SK-N-SH (cell line): ENCODE measurements at places on chromosomes 13 and 19. TPM values are rescaled to one million over a fixed set of nuclear protein-coding genes. Genes with fewer than 3 reads are reported as not detected.

DNA sequence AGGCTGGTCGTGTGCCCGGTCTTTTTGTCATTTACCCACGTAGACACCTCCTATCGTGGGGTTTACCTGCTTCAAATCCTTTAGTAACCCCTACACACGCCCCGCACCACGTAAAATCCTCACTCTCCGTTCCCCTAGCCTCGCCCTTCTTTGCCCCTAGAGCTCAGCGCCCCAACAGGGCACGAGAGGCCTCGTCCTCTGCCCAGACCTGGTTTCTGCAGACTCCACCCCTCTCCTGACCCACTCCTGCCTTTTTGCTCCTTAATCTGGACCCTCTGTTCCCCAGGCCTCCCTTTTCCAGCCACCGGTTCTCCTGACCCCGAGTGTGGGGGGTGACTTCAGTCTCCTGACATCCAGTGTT is 412 bp downstream of the ZNF528 start:
- H3K27ac ChIP-seq, result peak overlapping the region; percentile 50; the same call in 1 of the 2 replicates
- H3K27me3 ChIP-seq, result no peaks in the 10 kb centered on the region
- peak overlapping the region; percentile 74 for H3K4me3 ChIP-seq
- peaks cover 20% of the 10 kb centered on the region for H3K36me3 ChIP-seq

GRCh38 chr13:48402325-48402932 is 10.5 kb downstream of the LPAR6 start:
- no peak for DNase-seq
- H3K4me3 ChIP-seq, result no peak overlapping the region
- H3K4me1 ChIP-seq, result no peaks in the 10 kb centered on the region; the same call in none of the 2 replicates
- H3K27ac ChIP-seq, result no peak overlapping the region
- H3K36me3 ChIP-seq, result peaks cover 14% of the 10 kb centered on the region

DNA sequence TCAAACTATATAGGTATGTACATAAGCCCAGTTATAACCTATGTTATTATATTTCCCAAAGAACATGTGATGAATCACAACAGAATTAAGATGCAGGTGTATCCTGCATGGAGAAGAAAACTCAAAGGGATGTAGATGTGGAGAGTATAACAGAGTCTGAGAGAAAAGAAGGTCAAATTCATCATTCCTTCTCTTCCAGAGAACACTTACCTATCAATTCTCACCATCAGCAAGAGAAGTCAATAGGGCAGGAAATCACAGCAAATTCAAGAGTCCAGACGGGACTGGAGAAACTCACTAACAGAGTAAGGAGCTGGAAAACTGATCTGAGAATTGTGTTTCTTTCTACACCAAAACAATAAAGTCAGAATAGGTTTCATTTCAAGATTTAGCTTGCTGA is 28.4 kb downstream of the DIAPH3 start:
- peaks cover 20% of the 10 kb centered on the region; the same call in 1 of the 2 replicates for H3K4me1 ChIP-seq
- DNase-seq, result no peak
- H3K36me3 ChIP-seq, result peaks cover 7% of the 10 kb centered on the region
- H3K27ac ChIP-seq, result no peak overlapping the region

The ODAD3 gene
- 3.2 and 4.2 TPM in 2 replicates for polyA plus RNA-seq

DNA sequence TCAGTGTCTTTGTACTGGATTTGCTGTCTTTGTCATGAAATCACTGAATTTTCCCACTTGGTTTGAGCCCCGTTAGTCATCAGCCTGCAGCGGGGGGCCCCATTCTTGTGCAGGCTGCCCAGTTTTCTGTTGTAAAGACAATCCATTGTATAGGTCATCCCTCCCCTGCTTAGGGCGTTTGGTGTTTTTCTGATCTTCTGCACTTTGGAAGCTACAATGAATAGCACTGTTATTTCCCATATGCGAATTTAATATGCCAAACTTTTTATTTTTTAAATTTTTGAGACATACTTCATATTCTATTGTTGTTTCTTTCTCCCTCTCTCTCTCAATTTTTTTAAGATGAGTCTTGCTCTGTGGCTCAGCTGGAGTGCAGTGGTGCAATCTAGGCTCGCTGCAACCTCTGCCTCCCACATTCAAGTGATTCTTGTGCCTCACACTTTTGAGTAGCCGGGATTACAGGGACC is 9.0 kb downstream of the SLC27A1 start:
- no peak overlapping the region for H3K4me3 ChIP-seq
- H3K27me3 ChIP-seq, result no peaks in the 10 kb centered on the region
- no peak overlapping the region for H3K27ac ChIP-seq
- H3K4me1 ChIP-seq, result no peaks in the 10 kb centered on the region; the same call in 1 of the 2 replicates

The DOCK9 gene
- polyA plus RNA-seq, result 16.6 and 17.9 TPM in 2 replicates

DNA sequence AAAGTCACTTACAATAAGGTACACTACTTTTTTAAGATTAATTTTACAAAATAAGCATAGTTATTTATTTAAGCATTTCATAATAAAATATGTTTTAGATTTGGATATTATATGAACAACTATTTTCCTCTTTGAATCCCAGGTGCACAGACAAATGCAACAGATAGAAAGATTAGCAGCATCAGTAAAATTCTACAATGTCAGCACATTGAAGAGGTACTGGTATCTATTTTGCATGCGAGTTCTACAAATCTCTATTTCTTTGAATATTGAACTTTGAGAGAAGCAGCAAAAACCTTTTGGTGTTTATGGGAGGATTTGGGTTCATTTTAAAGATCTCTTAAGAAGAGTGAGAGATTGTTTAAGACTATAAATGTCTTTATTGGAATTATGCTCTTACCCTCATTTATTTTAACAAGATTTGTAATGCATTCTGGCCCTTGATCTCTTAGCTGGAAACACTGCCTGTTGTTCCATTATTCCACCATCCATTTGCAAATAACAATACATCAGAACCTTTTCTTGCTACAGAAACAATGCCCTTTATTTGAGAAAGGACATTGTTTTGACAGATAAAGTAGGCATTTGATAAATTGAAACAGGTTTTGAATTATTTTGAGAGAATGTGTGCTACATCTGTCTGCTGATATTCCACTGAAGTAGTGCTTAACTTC is 558.8 kb upstream of the KLHL1 start:
- DNase-seq, result no peak
- no peaks in the 10 kb centered on the region for H3K27me3 ChIP-seq
- no peak overlapping the region for H3K27ac ChIP-seq
- H3K4me3 ChIP-seq, result no peak overlapping the region

GRCh38 chr13:53206455-53206854 is 177.8 kb downstream of the OLFM4 start:
- H3K27ac ChIP-seq, result no peak overlapping the region
- peak; percentile 31 for DNase-seq
- H3K4me3 ChIP-seq, result no peak overlapping the region
- H3K27me3 ChIP-seq, result no peaks in the 10 kb centered on the region
- no peaks in the 10 kb centered on the region for H3K36me3 ChIP-seq
- no peaks in the 10 kb centered on the region; the same call in none of the 2 replicates for H3K4me1 ChIP-seq

The ZNF541 gene
- polyA plus RNA-seq, result 0.08 TPM in 2 replicates

- H3K4me3 ChIP-seq, result peak overlapping the region; percentile 61
- H3K27me3 ChIP-seq, result no peaks in the 10 kb centered on the region
- no peaks in the 10 kb centered on the region for H3K36me3 ChIP-seq
- peak overlapping the region; percentile 82 for H3K27ac ChIP-seq
- peak; percentile 94 for DNase-seq
- peaks cover 9% of the 10 kb centered on the region for H3K4me1 ChIP-seq
Observed at GRCh38 chr19:13861714-13862531, 15.0 kb upstream of the NANOS3 start.

DNA sequence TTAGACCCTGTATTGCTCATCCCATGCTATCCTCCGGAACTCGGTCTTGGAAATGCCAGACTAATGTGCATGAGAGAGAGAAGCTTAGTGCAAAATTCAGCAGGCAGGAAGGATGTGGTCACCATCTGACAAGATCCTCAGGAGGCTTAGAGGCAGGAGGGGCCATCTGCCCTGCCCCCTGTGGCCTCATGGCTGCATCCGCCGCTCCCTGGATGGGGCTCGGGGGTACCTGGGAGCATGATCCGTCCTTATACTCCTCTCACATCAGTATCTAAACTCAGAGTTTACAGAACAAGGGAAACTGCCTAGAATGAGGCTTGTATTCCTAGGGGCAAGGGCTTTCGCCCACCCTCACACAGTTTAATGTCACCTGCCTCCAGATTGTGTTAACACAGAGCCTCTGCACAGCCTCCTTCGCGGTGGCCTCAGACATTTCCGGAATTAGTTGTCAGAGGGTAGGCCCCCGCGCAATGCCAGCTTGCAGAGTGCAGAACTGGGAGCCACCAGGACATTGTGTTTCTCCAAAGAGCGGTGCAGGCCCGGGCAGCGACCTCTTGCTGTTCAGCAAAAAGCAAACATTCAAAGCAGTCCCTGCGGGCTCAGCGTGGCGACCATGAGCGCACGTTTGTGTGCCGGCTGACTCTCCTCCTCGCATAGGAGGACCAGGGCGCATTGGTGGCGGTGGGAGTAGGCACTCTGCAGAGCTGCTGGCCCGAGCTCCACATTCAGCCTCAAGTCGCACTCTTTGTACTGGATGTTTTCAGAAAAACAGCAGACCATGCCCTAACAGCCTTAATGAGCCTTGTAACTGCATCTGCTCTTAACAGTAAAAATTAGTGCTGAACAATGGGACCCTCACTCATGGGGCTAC is 39.1 kb downstream of the GPR12 start:
- DNase-seq, result no peak
- H3K27me3 ChIP-seq, result no peaks in the 10 kb centered on the region; the same call in 1 of the 2 replicates
- no peak overlapping the region for H3K4me3 ChIP-seq
- H3K27ac ChIP-seq, result no peak overlapping the region
- H3K4me1 ChIP-seq, result no peaks in the 10 kb centered on the region; the same call in 1 of the 2 replicates

- no peaks in the 10 kb centered on the region for H3K27me3 ChIP-seq
- H3K4me1 ChIP-seq, result no peaks in the 10 kb centered on the region
- DNase-seq, result no peak
- H3K4me3 ChIP-seq, result no peak overlapping the region
- H3K36me3 ChIP-seq, result no peaks in the 10 kb centered on the region
Observed at GRCh38 chr13:111555268-111555808, 234.9 kb downstream of the TEX29 start.

DNA sequence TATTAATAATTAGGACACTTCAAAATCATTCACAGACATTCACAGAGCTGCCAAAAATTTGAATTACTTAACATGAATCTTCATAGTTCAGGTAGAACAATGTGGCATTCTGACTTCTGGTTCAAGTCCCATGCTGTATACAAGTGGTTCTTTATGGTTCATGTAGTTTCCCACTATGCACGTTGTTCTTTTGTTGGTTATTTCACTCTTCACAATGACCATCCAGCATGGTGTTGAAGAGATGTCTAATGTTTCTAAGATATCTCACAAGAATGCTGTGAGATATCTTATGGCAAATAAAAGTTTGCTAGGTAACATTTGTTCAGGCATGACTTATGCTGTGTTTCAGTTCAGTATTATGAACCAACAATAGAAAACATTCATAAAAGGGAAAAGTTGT is 88.2 kb upstream of the SLITRK6 start:
- no peaks in the 10 kb centered on the region for H3K27me3 ChIP-seq
- no peak for DNase-seq
- H3K36me3 ChIP-seq, result no peaks in the 10 kb centered on the region
- H3K4me3 ChIP-seq, result no peak overlapping the region
- no peaks in the 10 kb centered on the region for H3K4me1 ChIP-seq
- no peak overlapping the region for H3K27ac ChIP-seq

DNA sequence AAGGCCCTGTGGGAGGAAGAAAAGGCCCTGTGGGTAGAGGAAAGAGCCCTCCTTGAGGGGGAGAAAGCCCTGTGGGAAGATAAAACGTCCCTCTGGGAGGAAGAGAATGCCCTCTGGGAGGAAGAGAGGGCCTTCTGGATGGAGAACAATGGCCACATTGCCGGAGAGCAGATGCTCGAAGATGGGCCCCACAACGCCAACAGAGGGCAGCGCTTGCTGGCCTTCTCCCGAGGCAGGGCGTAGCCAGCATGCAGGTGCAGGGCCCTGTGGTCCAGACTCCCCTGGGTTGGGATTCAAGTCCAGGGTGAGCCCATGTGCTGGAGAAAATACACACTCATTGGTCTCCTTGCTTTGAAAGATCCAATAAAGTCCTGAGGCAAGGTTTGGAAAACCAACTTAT is 4.1 kb downstream of the CCDC70 start:
- H3K27ac ChIP-seq, result no peak overlapping the region
- no peak overlapping the region for H3K4me3 ChIP-seq
- H3K36me3 ChIP-seq, result no peaks in the 10 kb centered on the region
- no peak for DNase-seq
- no peaks in the 10 kb centered on the region for H3K4me1 ChIP-seq
- H3K27me3 ChIP-seq, result peaks cover 5% of the 10 kb centered on the region

The CEACAM16 gene
- not detected in 2 replicates for polyA plus RNA-seq

The INSR gene
- 1.9 and 3.6 TPM in 2 replicates for polyA plus RNA-seq

The SLC25A41 gene
- polyA plus RNA-seq, result 0.06 and 0.12 TPM in 2 replicates

- no peaks in the 10 kb centered on the region for H3K36me3 ChIP-seq
- H3K4me1 ChIP-seq, result peaks cover 18% of the 10 kb centered on the region
- H3K27me3 ChIP-seq, result no peaks in the 10 kb centered on the region
Observed at GRCh38 chr13:60226507-60226906, 62.8 kb upstream of the DIAPH3 start.

GRCh38 chr19:29631450-29631849 is 25.4 kb downstream of the POP4 start:
- no peak overlapping the region for H3K27ac ChIP-seq
- H3K4me1 ChIP-seq, result no peaks in the 10 kb centered on the region
- peak; percentile 2 for DNase-seq
- no peaks in the 10 kb centered on the region for H3K36me3 ChIP-seq

DNA sequence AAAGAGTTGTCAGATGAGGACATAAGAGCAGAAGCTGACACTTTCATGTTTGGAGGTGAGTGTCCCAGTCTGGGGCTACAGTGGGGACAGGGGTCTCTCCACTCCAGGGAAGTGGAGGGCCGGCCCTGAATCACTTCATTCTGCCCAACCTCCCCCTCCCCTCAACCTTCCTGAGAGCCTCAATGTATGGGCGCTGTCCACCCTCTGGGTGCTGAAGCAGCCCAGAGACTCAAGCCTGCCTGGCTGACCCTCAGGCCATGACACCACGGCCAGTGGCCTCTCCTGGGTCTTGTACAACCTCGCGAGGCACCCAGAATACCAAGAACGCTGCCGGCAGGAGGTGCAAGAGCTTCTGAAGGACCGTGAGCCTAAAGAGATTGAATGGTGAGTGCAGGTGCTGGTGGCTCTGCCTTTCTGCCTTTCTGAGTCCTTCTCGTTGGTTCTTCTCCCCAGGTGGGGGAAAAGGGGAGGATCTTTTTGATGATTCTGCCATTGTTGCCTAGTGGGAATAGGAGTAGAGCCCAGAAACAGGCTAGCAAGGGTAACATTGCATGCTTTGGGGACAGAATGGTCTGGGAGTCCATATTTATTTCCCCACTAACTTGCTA is 8.8 kb downstream of the CYP4F8 start:
- no peak overlapping the region for H3K27ac ChIP-seq
- H3K27me3 ChIP-seq, result no peaks in the 10 kb centered on the region; the same call in 1 of the 2 replicates
- H3K36me3 ChIP-seq, result no peaks in the 10 kb centered on the region
- H3K4me1 ChIP-seq, result no peaks in the 10 kb centered on the region
- DNase-seq, result no peak

The ERFL gene
- polyA plus RNA-seq, result 0.03 and 0.07 TPM in 2 replicates

The ANKRD24 gene
- 0.87 and 1.1 TPM in 2 replicates for polyA plus RNA-seq

DNA sequence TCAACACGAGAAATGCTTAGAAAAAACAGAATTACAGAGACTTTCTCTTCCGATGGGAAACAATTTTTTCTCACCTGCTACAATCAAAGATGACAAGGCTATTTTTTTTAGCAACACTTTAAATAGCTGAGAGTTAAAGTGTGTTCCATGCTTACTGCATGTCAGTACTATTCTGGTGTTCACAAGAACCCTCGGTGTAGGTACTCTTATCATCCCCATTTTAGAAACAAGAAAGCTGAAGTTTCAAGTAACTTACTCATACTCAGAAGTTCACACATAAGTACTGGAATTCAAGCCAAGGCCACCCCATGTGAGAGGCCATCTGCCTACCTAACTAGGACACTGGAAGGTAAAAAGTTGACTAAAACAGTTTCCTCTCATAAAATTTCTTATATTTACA is 9.0 kb upstream of the TNFRSF19 start:
- DNase-seq, result no peak
- no peaks in the 10 kb centered on the region for H3K36me3 ChIP-seq
- no peak overlapping the region for H3K27ac ChIP-seq
- no peaks in the 10 kb centered on the region for H3K4me1 ChIP-seq
- no peak overlapping the region for H3K4me3 ChIP-seq
